ENCODE measurements at places on chromosomes 1 and 21.

DNA sequence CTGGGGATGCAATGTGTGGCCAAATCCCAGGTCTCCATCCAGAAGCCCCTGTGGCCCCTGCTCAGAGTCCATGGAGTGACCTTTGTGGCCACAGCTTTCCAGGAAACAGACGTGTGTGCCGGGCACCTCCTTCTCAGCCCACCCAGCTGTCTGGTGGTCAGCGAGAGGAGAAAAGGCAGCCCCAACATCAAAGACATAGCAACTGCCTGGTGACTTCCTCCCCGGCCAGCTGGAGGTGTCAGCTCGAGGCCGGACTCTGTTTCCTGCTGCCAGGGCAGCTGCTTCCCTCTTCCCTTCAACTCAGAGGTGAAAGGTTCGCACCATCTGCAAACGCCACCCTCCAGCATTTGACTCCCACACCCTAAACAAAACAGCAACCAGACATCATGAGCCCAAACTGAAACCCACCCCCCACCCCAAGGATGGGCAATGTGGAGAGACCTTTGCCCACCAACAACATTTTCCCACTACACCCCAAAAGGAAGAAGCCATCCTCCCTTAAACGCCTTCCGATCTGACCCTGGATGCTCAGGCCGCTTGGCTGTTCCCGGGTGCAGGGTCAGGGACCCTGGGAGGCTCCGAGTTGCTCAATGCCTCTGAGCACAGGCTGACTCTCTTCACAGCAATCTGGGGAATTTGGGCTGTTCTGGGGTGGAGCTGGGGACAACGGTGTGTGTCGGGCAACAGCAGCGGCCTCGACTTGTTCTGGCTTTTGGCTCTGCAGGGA is 162.3 kb downstream of the PSMG1 start:
- no peak for DNase-seq

GRCh38 chr1:100127226-100127625 is 5.5 kb downstream of the SASS6 start:
- no peak for DNase-seq

DNA sequence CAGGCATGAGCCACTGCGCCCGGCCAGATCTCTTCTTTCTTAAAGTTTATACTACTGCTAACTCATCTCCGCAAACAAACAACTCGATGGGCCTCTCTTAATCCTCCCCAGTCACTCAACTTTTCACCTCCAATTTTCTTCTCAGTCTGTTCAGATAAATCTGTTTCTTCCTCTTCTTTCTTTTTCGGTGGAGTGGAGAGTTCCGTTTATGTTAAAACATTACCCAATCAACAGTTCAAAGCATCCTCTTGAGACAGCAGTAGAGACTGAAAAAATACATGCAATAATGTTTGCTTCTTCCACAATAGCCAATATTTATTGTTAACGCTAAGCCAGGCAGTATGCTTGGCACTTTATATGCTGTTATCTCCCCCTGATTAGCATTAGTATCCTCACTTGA is 1.4 kb upstream of the ANKRD13C start:
- DNase-seq, result no peak

- no peak for DNase-seq
Observed at GRCh38 chr1:231485029-231485784, 43.3 kb upstream of the TSNAX start.

- DNase-seq, result no peak
Observed at GRCh38 chr1:36825226-36825625, 209.1 kb downstream of the GRIK3 start.

DNA sequence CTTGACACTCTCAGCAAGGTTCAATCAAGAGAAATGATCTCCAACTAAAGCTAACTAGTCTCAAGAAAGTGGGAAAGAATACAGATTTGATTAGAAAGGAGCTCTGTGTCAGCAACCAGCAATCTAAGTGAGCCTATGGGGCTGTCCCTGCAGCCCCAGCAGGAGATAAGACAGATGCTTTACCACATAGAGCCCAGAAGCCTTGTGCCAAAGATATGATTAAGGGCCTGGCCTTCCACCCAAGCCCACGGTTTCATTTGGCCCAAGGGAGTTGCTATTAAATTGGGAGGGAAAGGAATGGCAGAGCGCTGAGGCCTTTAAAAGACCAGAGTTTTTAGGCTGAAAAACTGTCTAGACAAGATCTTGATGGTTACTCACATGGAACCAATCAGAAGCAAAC is 74.8 kb downstream of the HLCS start:
- no peak for DNase-seq

GRCh38 chr1:21257431-21258135 is 32.7 kb downstream of the ECE1 start:
- no peak for DNase-seq

GRCh38 chr1:173112129-173112528 is 61.4 kb upstream of the TNFSF18 start:
- DNase-seq, result no peak

GRCh38 chr1:187336441-187337168 is 507.9 kb downstream of the PLA2G4A start:
- DNase-seq, result peak; percentile 34

DNA sequence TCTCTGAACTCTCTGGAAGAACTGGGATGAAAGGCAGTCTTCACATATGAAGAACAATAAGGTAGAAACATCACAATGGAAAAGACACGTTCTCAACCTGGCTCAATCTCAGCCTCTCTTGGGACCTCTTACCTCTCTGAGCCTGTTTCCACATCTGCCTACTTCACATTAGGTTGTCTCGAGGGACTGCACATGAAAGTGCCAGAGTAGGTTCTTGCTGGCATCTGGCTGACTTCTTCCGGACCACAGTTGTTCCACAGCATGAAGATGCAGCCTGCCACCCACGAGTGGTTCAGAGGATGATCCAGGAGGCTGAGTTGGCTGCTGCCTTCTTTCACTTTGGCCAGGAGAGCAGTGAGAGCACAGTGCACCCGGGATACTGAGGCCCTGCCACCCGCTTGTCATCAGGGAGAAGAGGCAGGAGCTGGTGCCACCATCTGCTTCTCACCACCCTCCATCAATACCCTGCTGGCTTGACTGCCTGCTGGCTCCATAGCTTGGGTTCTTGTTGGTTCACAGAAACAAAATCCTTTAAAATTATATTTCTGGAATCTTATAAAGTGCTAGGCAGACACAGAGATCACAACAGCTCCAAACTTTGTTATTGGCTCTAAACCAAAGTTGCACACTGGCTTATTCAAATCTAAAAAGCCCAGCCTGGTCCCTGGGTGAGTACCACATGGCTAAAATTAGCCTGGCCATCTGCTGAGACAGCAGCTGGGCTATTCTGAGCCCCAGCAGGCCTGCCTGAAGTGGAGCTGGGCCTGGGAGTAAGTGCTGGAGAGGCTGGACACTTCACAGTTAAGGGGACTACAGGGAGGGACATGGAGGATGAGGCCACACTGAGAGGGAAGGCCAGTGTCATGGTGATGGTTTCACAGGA is 46.9 kb upstream of the LIN9 start:
- no peak for DNase-seq

GRCh38 chr21:41701749-41702148 is 65.1 kb downstream of the RIPK4 start:
- DNase-seq, result no peak

DNA sequence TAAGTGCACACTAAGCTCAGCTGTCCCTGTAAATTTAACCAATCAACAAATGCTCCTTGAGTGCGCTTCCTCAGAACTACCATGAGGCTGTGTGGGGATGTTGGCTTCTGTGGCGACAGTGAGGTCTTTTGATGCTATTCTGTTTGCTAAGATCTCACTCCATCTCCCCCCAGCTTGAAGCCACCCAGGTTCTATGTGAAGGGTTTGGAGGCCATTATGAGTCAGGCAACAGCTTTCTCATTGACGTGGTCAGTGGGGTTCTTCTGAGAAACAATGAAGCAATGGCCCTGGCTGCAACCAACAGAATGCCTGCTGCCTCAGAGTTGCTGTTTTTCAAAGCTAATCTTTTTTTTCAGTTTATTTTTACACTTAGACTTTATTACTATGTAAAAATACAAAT is 205.5 kb downstream of the PTBP2 start:
- no peak for DNase-seq
